HepG2 (cell line): ENCODE measurements at places on chromosomes 2 and 18. TPM values are rescaled to one million over a fixed set of nuclear protein-coding genes. Genes with fewer than 3 reads are reported as not detected.
A peak's percentile ranks its signal among the peaks of the same experiment; 100 is the strongest.

The IL1F10 gene
- polyA plus RNA-seq: not detected in 2 replicates

The AGXT gene
- polyA plus RNA-seq: 96.1 and 133 TPM in 2 replicates

The NHEJ1 gene
- 23.8 and 30.0 TPM in 2 replicates for polyA plus RNA-seq

The TTL gene
- polyA plus RNA-seq: 19.0 TPM in 2 replicates

The UGT1A5 gene
- not detected in 2 replicates for polyA plus RNA-seq

The RESP18 gene
- polyA plus RNA-seq: not detected in 2 replicates

The MAPRE2 gene
- 45.9 and 67.9 TPM in 2 replicates for polyA plus RNA-seq

The DLX1 gene
- 0.69 and 0.86 TPM in 2 replicates for polyA plus RNA-seq

The CRACDL gene
- 0.14 and 0.26 TPM in 2 replicates for polyA plus RNA-seq

The KCNF1 gene
- polyA plus RNA-seq: 0.12 and 0.17 TPM in 2 replicates

- no peaks in the 10 kb centered on the region for H3K4me1 ChIP-seq
- DNase-seq: no peak
- no peaks in the 10 kb centered on the region; the same call in 2 of the 3 replicates for H3K27me3 ChIP-seq
- no peak overlapping the region for H3K4me3 ChIP-seq
Measured at GRCh38 chr2:7730449-7730848, 813.2 kb downstream of the RNF144A start.

DNA sequence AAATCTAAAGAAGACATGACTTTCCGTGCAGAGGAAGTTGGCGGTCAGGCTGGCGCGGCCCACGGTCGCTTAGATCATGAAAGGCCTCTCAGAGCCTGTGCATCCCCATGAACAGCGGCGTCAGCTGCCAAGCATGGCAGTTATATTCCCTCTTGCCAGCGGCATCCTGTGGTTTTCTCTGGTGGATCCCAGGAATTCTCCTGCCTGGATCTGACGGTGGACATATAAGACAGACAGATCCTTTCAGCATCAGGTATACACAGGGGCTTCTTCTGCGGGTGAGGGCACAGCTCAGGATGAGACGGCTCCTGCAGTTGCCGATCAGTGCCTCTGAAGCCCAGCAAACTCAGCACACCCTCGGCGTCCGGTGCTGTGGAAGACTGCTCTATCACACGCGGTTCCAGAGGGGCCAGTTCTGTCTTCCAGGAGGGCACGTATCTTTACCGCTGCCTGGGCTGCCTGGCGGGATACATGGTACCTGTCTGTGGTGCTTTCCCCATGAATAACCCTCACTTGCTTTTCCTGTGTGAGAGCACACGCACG, 157.8 kb downstream of the LDLRAD4 start:
- H3K27ac ChIP-seq: no peak overlapping the region
- no peaks in the 10 kb centered on the region for H3K36me3 ChIP-seq
- no peak overlapping the region for H3K4me3 ChIP-seq

DNA sequence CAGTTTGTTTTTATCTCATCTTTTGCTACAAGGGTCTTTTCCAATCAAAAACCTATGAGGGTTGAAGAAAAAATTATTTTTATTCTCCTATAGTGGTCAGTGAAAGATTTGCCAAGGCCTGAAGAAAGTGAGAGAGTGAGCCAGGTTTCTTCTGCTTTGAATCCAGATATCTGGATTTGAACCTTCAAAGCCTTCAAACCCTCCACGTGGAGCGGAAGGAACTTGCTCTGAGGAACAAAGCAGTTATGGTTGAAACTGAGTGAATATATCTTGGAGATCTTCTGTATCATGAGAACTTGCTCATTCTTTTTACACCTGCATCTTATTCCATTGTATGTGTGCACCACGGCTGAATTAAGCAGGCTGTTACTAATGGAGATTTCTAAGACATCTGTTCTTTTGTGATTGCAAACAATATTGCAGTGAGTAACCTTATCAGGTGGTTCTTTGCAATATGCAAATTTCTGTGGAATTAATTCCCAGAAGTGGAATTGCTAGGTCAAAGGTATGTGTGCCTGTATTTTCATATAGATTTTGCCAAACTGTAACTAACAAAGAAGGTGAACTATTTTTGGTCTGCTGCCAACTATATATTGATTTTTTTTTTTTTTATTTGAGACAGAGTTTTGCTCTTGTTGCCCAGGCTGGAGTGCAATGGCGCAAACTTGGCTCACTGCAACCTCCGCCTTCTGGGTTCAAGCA, 147.9 kb downstream of the B3GNT2 start:
- DNase-seq: no peak
- no peak overlapping the region for H3K4me3 ChIP-seq
- peaks cover 10% of the 10 kb centered on the region; the same call in 1 of the 2 replicates for H3K4me1 ChIP-seq

GRCh38 chr2:98310010-98310409, 36.2 kb upstream of the CNGA3 start:
- H3K27me3 ChIP-seq: peaks cover 1% of the 10 kb centered on the region
- H3K4me3 ChIP-seq: no peak overlapping the region
- H3K4me1 ChIP-seq: no peaks in the 10 kb centered on the region
- H3K36me3 ChIP-seq: no peaks in the 10 kb centered on the region

DNA sequence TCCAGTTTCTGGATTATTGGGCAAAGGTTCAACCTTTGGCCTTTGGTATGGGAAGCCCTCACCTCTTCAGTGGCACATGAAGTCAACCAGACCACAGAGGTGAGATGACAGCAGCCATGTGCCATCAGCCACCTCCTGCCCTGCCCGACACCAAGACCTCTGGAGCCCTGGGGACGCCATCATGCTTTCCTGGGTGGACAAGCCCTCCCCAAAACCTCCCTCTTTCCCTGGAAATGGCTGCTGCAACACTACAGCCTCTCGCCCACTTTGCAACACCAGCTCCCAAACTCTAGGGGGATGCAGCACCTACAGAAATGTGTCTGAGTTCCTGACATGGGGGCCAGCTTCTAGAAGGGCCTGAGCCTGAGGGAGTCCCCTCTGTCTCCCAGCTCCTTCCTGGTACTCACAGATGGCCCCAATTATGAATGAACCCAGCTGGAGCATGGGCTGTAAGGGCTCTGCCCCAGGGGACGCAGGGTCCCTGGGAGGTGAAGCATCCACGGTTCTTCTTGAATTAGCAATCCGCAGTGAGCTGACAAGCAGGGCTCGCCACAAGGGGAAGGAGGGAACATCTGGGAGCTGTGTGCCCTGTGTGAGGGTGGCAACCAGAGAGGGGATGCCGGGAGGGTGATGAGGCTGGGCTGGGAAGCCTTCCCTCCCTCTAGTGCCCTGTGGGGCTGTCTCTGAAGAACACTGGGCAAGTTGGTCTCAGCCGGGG, 268.5 kb upstream of the HDAC4 start:
- no peaks in the 10 kb centered on the region for H3K36me3 ChIP-seq
- no peaks in the 10 kb centered on the region for H3K4me1 ChIP-seq
- no peak for DNase-seq
- H3K4me3 ChIP-seq: no peak overlapping the region
- H3K27me3 ChIP-seq: peaks cover 68% of the 10 kb centered on the region; the same call in 2 of the 3 replicates

GRCh38 chr18:6948281-6949055, 169.1 kb downstream of the LAMA1 start:
- no peaks in the 10 kb centered on the region for H3K27me3 ChIP-seq
- H3K36me3 ChIP-seq: no peaks in the 10 kb centered on the region
- H3K4me1 ChIP-seq: peaks cover 47% of the 10 kb centered on the region
- no peak overlapping the region for H3K27ac ChIP-seq
- no peak overlapping the region for H3K4me3 ChIP-seq
- DNase-seq: no peak

DNA sequence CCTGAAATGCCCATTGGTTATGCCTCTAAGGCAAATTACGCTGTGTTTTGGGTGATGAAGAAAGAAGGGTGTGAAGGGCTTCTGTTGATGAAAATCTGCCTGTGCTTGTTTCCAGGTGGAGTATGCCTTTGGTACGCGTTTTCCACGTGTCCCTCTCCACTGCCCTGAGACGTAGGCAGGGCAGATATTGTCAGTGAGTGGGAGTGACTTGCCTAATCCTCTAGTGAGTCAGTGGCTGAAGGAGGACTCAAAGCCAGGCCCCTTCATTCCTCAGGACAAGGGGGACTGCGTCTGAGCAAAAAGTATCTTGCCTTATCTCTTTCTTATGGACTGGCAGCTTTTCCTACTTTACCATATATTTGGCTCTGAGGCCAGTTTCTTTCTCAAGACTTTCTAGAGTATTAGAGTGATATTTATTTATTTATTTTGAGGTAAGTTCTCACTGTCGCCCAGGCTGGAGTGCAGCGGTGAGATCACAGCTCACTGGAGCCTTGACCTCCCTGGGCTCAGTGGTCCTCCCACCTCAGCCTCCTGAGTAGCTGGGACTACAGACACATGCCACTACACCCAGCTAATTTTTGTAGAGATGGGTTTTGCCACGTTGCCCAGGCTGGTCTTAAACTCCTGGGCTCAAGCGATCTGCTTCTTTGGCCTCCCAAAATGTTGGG, 10.2 kb downstream of the RALB start:
- no peak for DNase-seq
- H3K4me1 ChIP-seq: peaks cover 14% of the 10 kb centered on the region
- no peak overlapping the region for H3K27ac ChIP-seq
- H3K27me3 ChIP-seq: no peaks in the 10 kb centered on the region

DNA sequence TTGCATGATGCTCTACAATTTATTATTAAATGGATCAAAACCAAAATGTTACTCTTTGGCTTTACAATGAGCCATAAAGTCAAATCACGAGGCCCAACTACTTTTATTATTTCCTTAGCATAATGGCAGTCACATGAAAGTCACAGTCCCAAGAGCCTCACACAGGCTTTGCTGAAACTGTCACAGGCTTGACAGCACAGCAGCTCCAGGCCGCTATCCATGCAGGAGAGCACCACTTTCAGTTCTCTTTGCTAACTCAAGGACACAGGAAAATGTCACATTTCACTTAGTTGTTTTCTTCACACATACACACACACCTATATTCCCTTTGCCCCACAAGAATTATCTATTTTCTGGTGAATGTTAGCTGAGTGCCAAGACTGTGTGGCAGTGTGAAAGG, 11.1 kb upstream of the MSGN1 start:
- H3K27me3 ChIP-seq: peaks cover 12% of the 10 kb centered on the region; the same call in 2 of the 3 replicates
- H3K4me3 ChIP-seq: no peak overlapping the region
- H3K27ac ChIP-seq: no peak overlapping the region
- peaks cover 14% of the 10 kb centered on the region for H3K4me1 ChIP-seq
- no peak for DNase-seq
- H3K36me3 ChIP-seq: no peaks in the 10 kb centered on the region

GRCh38 chr2:44840503-44840850, 101.0 kb upstream of the SIX3 start:
- H3K4me1 ChIP-seq: no peaks in the 10 kb centered on the region
- H3K27ac ChIP-seq: no peak overlapping the region
- DNase-seq: no peak
- no peaks in the 10 kb centered on the region for H3K36me3 ChIP-seq
- H3K4me3 ChIP-seq: no peak overlapping the region

DNA sequence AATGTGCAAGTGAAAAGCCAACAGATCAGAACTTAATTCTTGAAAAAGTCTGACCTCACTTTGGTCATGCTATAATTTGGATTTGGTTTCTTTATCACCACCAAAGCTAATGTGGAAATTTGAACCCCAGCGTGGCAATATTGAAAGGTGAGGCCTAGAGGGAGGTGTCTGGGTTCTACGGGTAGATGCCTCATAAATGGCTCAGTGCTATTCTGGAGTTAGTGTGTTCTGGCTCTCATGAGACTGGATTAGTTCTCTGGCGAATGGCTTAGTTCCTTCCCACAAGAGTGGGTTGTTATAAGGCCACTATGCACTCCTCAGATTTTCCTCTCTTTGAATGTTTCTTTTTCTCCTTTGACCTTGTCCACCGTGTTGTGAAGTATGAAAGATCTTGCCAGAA, 22.3 kb downstream of the ORC4 start:
- no peak overlapping the region for H3K4me3 ChIP-seq
- no peaks in the 10 kb centered on the region for H3K27me3 ChIP-seq
- DNase-seq: no peak

DNA sequence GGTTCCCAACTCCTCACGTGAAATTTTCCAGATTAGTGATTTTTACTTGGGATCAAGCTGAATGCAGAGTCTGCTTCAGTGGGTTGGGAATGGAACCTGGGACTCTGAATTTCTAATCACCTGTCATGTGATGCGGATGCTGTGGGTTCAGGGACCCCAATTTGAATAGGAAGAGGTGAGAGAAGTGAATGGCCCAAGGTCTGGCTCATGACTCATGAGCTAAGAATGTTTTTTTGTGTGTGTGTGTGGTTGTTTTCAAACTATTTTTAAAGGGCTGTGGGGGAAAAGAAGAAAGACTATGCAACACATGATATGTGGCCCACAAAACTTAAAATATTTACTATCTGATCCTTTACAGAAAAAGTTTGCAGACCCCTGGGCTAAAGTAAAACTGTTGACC, 108.5 kb upstream of the CYRIA start:
- no peak overlapping the region for H3K27ac ChIP-seq
- no peaks in the 10 kb centered on the region for H3K36me3 ChIP-seq
- H3K4me1 ChIP-seq: peaks cover 7% of the 10 kb centered on the region; the same call in 1 of the 2 replicates
- no peaks in the 10 kb centered on the region for H3K27me3 ChIP-seq
- no peak overlapping the region for H3K4me3 ChIP-seq
- no peak for DNase-seq

GRCh38 chr2:85585781-85586105, 1.5 kb downstream of the VAMP5 start:
- H3K4me1 ChIP-seq: peaks cover 83% of the 10 kb centered on the region
- no peaks in the 10 kb centered on the region for H3K27me3 ChIP-seq
- DNase-seq: no peak
- H3K36me3 ChIP-seq: peaks cover 7% of the 10 kb centered on the region; the same call in 2 of the 3 replicates
- no peak overlapping the region for H3K4me3 ChIP-seq

DNA sequence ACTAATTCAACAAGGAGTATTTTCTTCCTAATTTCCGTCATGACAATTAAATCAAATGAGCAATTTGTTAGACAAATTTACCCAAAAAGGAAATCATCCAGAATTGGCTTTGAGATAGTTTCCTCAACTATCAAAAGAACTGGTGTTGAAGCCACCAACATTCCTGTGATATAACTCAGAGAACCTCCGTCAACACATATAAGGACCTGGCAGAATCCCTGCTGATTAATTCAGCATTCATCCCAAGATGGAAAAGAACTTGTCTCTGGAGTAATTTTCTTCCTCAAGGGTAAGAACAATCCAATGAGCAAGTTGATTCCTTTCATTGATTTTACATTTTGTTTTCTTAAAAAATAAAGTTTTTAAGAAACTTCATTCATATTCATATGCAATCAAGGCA, 62.0 kb downstream of the MBD2 start:
- no peak overlapping the region for H3K4me3 ChIP-seq
- H3K27me3 ChIP-seq: no peaks in the 10 kb centered on the region
- no peak overlapping the region for H3K27ac ChIP-seq
- H3K36me3 ChIP-seq: peaks cover 12% of the 10 kb centered on the region

GRCh38 chr2:153163055-153163454, 315.5 kb downstream of the RPRM start:
- DNase-seq: peak; percentile 76
- H3K36me3 ChIP-seq: no peaks in the 10 kb centered on the region
- H3K4me1 ChIP-seq: no peaks in the 10 kb centered on the region
- no peak overlapping the region for H3K27ac ChIP-seq

- H3K4me3 ChIP-seq: no peak within 1 kb of the TSS
- no peak for DNase-seq
- no peaks in the 10 kb centered on the region for H3K36me3 ChIP-seq
- no peak within 1 kb of the TSS for H3K27ac ChIP-seq
Measured at GRCh38 chr18:904218-905090, at the start of gene ADCYAP1. ADCYAP1 (plus strand) TSS chr18:904871; CDS start chr18:905387, 516 bp downstream.

DNA sequence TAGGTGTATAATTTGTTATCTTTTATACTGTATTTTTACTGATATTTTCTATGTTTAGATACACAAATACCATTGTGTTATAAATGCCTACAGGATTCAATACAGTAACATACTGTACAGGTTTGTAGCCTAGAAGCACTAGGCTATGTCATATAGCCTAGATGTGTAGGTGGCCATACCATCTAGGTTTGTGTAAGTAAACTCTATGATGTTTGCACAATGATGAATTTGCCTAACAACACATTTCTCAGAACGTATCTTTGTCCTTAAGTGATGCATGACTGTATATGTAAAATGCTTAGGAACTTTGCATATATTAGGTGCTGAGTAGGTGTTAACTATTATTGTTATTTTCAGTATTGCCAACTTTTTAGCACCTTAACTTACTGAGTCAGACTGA, 17.3 kb downstream of the UNC80 start:
- no peak for DNase-seq
- H3K4me3 ChIP-seq: no peak overlapping the region
- H3K4me1 ChIP-seq: no peaks in the 10 kb centered on the region
